ENCODE measurements at places on chromosomes 13 and 19.

DNA sequence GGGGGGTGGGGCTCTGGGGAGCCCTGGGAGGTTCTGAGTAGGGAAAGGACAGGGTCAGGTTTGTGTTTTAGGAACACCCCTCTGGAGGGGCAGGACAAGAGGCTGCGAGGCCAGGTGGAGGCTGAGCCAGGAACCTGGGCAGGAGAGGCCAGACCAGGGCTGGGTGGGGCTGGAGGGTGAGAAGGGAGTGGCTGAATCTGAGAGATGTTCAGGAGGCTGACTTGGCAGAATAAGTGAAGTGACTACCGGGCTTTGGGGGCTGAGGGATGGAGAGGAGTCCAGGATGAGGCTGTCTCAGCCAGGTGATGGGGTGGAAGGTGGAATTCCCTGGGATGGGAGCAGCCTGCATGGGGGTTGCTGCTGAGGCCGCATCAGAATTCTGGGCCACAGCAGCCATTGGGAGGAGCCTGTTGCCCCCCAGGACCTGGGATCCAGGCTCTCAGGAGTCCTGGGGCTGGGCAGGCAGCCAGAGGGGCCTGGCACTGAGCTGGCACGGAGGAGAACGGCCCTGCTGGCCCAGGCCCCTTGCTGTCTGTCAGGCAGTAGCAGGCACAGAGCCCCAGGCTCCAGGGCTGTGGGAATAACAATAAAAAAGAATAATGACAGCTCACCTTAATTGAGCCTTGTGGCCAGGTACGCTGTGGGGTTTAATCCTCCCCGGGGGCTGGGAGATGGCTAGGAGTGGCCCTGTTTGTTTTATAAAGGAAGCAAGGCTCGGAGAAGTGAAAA, 3.3 kb downstream of the PPP5C start:
- DNase-seq = no peak

GRCh38 chr13:64540468-64540867, 2689.7 kb downstream of the PCDH9 start:
- no peak for DNase-seq

GRCh38 chr19:22532388-22533300, 101.5 kb upstream of the ZNF492 start:
- DNase-seq = no peak

DNA sequence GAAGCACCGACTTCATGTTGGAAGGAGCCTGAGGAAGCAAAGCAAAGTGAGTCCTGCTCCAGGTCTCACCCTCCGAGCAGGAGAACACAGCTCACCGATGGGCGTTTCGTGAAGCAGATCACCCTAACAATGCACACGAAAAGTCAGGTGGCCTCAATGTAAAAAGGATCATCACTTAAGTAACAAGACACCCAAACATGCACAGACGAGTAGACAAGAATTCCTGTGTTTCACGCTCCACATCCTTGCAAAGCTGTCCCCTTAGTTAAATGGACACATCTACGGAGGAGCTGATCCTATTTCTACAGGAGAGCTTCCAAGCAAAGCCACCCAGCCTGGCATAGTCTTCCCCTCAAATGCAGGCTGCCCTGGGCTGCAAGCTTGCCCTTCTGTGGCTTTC, 66.2 kb downstream of the SLC15A1 start:
- DNase-seq = no peak

GRCh38 chr13:40572961-40573360, 93.5 kb downstream of the FOXO1 start:
- no peak for DNase-seq

DNA sequence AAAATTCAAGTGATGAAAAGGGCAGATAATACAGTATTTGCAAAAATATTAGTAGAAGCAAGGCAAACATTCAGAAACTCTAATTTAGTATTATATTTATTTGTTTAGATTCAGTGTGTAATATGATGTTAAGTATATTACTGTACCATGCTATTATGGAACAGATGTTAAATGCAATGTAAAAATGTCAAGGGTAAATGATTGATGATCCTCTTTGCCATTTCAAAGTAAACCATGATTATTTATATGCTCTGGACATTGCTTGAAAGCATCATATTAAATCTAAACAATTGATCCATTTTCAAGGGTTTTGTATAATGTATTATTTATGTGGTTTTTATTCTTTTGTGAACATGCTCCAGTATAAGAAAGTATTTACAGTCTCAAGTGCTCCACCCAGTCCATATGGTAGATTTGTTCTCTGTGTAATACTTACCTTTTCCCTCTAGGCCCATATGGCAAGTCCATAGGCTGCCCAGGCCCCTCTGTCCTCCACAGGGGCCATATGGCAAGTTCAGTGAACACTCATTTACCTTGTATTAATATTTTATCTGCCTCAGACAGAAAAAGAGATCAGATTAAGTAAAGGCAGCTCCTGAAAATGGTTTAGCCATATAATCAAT, 353.5 kb downstream of the DACH1 start:
- DNase-seq = no peak

DNA sequence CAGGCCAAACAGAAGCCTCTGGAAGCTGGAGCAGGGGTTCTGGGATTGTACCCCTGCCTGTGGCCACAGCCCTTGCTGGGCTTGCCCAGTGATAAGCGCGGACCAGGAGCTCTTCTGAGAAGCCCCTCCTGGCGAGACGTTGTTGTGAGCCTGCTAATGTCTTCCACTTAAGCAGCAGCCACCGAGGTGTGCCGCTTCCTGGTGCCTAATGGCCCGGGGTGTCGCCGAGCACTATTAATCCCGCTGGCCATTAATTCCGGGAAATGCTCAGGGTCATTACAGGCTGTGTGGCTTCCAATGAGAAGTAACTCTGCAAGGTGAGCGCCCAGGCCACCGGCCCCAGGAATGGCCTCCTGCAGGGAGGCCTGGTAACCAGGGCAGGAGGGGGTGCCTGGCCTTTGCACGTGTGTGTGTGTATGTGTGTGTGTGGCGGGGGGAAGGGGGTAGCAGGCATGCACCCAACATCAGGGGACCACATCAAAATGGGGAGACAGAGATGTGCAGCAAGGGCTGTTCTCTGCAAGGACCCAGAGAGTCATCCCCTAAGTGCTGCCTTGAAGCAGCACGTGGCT, 175.0 kb downstream of the URI1 start:
- no peak for DNase-seq

- DNase-seq = no peak
These were observed 2.9 kb downstream of the TGFB1 start for GRCh38 chr19:41350735-41351338.

- no peak for DNase-seq
These were observed 693 bp upstream of the TMED1 start for GRCh38 chr19:10836479-10837330.

GRCh38 chr13:112574416-112574815, 13.5 kb downstream of the TUBGCP3 start:
- DNase-seq = no peak

All from HT1080 (cell line).